NCI-H748 treated with DMSO at 0.1 percent for 48 hours (cell line): ENCODE measurements at places on chromosomes 7 and 10.

DNA sequence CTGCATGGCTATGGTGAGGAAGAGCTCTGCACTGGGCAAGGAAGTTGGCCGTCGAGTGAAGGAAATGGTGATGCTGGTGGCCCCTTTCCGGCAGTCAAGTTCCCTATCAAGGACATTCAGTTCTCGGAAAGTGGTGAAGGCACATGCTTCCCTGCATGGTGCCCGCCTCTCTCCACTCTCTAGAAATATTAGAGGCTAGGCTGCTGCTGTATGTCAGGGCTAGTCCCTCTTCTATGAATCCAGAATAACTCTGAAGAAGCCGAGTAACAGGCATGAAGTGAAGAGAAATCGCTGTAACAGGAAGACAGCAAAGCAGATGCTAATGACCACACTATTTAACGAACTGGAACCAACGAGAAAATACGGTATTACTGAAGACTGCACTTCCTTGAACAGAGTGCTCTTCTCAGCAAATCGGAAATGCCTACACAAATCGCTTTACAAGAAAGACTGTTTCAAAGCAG lies 5.4 kb downstream of the IDI1 start:
- DNase-seq, result no peak

GRCh38 chr10:24034571-24034970 lies 174.4 kb upstream of the KIAA1217 start:
- DNase-seq, result no peak

GRCh38 chr7:132276976-132277725 lies 299.1 kb downstream of the PLXNA4 start:
- no peak for DNase-seq

- no peak for DNase-seq
Measured at GRCh38 chr7:155182406-155182970, 112.4 kb downstream of the HTR5A start.

GRCh38 chr10:114026189-114027040 lies 17.3 kb upstream of the ADRB1 start:
- DNase-seq, result no peak

DNA sequence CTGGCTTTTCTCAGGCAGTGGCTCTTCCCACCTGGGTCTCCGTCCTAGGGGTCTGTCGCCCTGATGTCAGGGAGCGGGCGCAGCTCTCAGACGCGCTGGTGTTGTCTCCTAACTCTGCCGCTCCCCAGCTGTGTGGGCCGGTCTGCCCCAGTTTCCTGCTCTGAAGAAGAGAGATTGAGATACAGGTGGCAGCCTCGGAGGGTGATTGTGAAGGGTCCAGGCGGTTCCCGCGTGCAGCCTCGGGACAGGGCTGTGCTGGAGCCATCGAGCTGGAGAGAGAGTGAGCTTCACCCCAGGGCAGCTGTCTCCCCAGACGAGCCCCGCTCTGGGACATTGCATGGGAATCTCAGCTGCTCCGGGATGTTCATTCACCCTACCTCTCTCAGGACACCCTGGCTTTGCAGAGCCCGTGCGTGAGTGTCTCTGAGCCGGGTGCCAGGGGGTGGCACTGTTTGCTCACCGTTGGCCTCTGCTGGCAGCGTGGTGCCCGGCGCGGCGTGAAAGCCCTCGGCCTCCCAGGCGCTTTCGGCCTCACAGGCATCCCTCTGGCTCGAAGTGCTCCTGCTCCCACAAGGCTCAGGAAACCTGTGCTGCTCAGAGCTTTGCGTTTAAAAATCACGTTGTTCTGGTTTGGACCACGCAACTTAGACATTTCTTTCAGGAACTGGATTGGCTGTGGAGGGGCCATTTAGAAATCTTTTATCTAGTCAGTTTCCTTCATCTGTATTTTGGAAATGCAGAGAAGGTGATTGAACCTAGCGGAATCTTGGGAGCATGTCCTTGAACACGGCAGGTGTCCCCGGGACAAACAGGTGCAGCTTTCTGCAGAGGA lies 33.8 kb upstream of the ZFAND2A start:
- peak; percentile 18 for DNase-seq

DNA sequence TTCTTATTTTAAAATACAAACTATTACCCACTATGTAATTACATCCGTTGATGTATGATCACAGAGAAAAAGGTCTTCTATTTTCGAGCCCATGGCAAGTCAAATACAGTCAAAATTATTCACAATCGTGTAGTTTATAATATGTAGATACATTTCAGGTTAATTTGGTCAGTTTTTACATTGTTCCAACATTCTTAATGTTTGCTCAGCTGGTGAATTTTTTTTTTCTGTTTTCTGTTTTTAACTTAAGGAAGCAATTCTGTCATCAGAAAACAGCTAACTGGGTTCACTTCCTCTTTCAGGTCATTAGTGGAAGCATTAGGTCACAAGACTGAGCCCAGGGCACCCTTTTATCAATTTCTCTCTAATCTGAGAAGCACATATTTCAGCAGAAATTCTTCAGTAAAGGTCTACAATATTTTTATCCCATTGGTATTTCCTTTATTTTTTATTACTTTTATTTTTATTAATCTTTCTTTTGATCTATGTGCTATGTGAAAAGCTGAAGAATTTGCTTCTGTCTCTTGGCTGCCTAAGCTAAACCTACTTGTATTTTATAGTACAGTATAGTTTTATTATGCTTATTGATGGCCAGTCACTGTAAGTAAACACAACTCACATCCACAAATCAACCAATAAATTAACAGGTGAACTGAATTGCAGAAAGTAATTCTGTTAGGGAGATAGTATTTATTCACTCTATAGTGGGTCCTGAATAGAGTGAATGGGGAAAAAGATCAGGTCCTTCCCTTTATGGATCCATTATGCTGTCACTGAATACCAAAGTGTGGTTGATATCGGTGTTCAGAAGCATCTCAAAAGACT lies 84.6 kb downstream of the ICA1 start:
- DNase-seq, result no peak

DNA sequence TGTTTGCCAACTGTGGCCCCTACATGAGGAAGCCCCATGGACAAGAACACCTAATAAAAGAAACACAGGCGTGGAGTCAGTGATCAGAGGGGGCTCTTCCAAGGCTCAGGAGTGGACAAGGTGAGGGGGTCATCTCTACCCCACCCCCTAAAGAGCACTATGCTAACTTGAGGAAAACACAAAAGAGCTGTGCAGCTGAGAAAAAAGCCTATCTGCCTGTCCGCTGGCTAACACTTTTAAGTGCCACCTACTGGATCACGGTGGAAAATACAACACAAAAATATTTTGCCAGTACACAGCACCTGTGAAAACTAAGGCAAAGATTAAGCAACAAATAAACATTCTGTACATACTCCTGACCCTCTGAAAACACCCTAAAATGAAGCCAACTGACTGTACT lies 53.1 kb upstream of the COBL start:
- no peak for DNase-seq

GRCh38 chr7:55591282-55591931 lies 19.1 kb upstream of the VOPP1 start:
- DNase-seq, result no peak

- DNase-seq, result no peak
Measured at GRCh38 chr10:33279811-33280602, 54.5 kb downstream of the NRP1 start.

DNA sequence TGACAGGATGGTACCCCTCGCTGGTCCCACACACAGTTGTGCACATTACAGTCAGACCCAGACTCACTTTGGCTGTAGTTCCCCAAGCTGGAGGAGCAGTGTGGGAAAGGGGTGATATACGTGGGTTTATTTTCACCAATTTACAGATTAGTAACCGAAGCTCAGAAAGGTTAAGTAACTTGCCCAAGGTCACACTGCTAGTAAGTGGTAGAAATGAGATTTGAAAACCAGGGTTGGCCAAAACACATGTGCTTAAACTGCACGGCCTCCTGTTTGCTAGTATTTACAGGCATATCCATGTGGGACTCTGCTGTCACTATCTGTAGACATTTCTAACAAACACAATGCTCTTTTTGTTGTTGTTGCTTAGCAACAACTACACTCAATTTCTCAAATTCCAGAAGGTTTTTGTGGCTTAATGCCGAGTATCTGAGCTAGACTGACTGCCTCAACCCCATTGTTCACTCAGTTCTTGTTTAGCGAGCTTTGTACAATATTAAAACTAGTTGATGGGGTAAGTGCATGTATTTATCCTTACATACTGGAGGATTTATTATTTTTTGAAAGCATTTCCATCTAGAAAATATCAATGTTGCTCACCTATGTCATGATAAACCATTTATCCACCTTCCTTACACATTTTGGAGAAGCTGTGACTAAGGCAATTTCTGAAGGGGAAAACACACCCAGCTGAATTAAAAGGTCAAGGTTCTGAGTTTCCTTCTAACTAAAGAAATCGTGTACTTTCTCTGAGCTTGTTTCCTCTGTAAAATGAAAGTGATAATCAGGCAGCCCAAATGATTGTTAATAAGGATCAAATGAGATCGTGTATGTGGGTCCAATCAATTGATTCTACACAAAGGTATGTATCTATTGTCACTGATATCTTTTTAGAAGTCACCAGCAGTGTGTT lies 5.3 kb upstream of the TMEM139 start:
- peak; percentile 14 for DNase-seq

GRCh38 chr10:132977076-132977475 lies 34.7 kb upstream of the CFAP46 start:
- DNase-seq, result no peak
